Adrenal gland (tissue), 19 donors: ENCODE measurements at places on chromosomes 13 and 19. TPM values are rescaled to one million over a fixed set of nuclear protein-coding genes. Genes with fewer than 3 reads are reported as not detected.

GRCh38 chr13:113905942-113906341, 42.1 kb upstream of the GAS6 start:
- DNase-seq: no peak
- no peaks in the 10 kb centered on the region for H3K4me1 ChIP-seq
- no peaks in the 10 kb centered on the region for H3K36me3 ChIP-seq
- no peak overlapping the region for H3K27ac ChIP-seq

The MYBPC2 gene
- total RNA-seq: not detected

DNA sequence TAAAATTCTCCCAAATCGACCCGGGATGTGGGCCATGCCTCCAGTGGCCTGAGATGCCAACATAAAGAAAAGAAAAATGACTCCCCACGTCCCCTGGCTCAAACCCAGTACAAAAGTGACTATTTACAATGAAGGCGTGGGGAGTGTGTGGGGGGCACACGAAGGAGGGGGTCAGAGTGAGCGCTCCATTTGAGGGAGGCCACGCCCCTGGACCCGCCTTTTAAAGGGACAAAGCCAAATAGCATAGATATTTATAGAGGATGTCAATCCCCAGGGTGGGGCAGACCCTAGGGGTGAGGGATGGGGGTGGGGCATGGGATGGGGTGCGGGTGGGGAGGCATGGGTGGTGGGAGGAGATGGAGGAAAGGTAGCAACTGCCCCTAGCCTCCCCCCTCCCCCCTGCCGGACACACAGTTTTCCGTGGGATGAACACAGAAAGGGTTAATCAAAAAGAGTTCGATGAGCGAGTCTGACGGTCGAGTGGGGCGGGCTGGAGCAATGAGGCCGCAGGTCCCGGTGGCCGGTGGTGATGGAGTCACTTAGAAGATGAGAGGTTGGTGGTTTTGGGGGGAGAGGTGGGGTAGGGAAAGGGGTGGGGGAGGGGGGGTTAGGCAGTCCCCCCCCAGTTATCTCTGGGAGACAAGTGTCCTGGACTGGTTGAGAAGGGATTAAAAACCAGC, 20.1 kb upstream of the NANOS2 start:
- DNase-seq: no peak
- no peak overlapping the region for H3K27ac ChIP-seq
- peaks cover 3% of the 10 kb centered on the region for H3K27me3 ChIP-seq
- no peak overlapping the region for H3K4me3 ChIP-seq

DNA sequence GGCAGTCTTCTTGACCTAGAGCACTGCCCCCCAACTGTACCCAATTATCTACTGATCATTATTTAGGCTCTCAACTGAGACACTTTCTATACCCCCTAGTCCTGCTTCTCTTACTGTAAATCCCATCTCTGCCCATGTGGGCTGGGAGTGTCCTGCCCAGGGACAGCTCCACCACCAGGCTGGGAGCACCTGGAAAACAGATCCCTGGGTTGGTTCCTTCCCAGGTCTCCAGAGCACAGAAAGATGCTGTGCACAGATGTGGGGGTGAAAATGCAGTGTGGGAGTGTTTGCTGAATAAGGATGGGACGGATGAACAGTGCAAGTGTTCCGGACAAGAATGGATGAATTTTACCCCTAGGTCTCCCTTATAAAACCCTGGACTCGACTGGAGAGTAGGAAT, 12.7 kb downstream of the CYP4F2 start:
- peaks cover 3% of the 10 kb centered on the region for H3K27me3 ChIP-seq
- no peak overlapping the region for H3K4me3 ChIP-seq
- H3K36me3 ChIP-seq: no peaks in the 10 kb centered on the region
- H3K27ac ChIP-seq: no peak overlapping the region
- no peak for DNase-seq

DNA sequence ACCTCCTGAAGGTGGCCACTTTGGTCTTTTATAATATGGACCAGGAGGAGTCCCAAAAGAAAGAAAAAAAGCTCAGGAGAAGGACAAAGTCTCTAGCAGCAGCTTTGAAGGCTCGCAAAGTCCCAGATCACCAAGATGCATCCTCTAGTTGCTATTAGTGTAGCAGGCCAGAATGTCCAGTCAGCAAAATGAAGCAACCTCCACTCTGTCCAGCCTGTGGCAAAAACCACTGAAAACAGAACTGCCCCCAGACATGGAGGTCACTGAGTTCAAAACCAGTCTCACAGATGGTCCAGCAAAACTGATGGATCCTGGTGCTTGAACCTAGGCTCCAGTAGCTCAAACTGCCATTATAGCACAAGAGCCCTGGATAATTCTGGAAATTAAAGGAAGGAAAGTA, 10.4 kb downstream of the LILRB4 start:
- H3K36me3 ChIP-seq: no peaks in the 10 kb centered on the region
- H3K27me3 ChIP-seq: peaks cover 3% of the 10 kb centered on the region
- peak; percentile 15 for DNase-seq
- no peaks in the 10 kb centered on the region for H3K4me1 ChIP-seq

DNA sequence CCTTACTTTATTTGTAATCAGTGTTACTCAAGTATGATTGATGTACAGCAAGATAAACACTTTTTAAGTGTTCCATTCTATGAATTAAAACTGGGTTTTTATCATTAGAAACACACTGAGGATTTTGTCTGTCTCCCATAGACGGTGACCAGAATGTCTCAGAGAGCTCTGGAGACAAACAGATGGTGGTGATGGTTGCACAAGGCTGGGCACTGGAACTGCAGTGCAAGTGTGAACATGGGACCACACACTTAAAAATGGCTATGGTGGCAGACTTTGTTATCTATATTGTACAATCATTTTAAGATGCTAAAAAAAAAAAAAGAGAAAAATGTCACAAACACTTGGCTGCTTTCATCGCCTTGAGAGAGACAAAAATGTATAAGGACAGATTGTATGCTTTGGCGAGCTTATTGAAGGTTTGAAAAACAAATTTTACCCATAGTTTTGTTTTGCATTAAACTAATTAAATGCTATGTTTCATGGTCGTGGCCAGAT, 273.0 kb downstream of the SHISA2 start:
- H3K4me3 ChIP-seq: no peak overlapping the region
- no peak for DNase-seq
- H3K27me3 ChIP-seq: no peaks in the 10 kb centered on the region
- H3K4me1 ChIP-seq: no peaks in the 10 kb centered on the region
- no peak overlapping the region for H3K27ac ChIP-seq

DNA sequence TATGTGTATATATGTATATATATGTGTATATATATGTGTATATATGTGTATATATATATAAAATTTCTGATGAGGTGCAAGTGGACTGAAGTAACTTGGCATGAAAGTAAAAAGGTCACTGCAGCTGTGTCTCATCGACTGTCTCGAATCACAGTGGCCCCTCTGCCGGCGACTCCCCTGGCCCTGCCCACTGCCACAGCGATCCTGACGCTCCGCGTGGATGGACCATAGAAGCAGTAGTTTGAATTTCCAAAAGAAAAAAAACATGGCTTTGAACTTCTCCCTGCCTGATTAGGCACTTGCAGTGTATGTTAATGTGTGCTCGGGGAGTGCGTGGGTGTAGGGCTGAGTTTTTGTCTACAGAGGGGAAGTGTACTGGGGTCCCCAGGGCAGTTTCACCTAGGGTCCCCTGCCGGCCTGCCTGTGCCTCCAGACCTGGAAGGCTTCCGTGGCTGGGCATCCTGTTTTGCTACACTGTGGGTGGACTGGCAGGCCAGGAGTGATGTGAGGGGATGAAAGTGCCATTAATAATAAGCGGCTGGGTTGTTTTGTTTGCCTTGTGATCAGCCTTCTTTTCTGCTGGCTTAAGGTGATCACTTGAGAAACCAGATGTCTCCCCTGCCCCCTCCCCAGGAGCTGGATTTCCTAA, 10.8 kb downstream of the ZIC5 start:
- no peak overlapping the region for H3K27ac ChIP-seq
- H3K4me3 ChIP-seq: no peak overlapping the region
- DNase-seq: no peak
- peaks cover 93% of the 10 kb centered on the region for H3K27me3 ChIP-seq

DNA sequence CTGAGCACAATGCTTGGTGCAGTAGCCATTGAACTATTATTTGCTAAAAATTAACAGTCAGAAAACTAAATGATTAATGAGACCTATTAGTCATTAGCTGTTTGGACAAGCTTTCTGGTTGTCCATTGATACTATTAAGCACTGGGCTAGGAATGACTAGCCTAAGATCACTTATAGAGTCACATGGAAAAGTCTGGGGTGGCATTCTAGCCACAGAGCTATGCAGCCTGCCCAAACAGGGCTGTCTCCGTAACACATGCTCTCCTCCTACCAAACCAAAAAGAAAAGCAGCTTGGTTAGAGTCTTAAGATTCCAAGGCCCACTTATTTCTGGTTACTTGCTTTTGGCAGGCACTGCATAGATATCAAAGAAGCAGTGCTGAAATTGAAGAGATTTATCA, 193.5 kb upstream of the NBEA start:
- H3K4me3 ChIP-seq: no peak overlapping the region
- no peaks in the 10 kb centered on the region for H3K36me3 ChIP-seq
- H3K4me1 ChIP-seq: no peaks in the 10 kb centered on the region
- no peak for DNase-seq
- peak overlapping the region; percentile 32 for H3K27ac ChIP-seq
- no peaks in the 10 kb centered on the region for H3K27me3 ChIP-seq

The PSG4 gene
- not detected for total RNA-seq

The LCP1 gene
- total RNA-seq: 80.7 TPM

- H3K27me3 ChIP-seq: no peaks in the 10 kb centered on the region
- H3K4me1 ChIP-seq: peaks cover 18% of the 10 kb centered on the region
- no peaks in the 10 kb centered on the region for H3K36me3 ChIP-seq
- no peak overlapping the region for H3K4me3 ChIP-seq
These were observed 16.7 kb downstream of the VWA8 start for GRCh38 chr13:41944229-41944628.

The RASAL3 gene
- 5.0 TPM for total RNA-seq
